Trophoblast cell (in vitro differentiated cells and primary cell): ENCODE measurements at places on chromosomes 4 and X.
A peak's percentile ranks its signal among the peaks of the same experiment; 100 is the strongest.

- no peaks in the 10 kb centered on the region for H3K27me3 ChIP-seq
- H3K27ac ChIP-seq = no peak overlapping the region
- DNase-seq = no peak
- no peaks in the 10 kb centered on the region for H3K4me1 ChIP-seq
- H3K36me3 ChIP-seq = no peaks in the 10 kb centered on the region
Observed at GRCh38 chr4:137448402-137448801, 83.9 kb downstream of the PCDH18 start.

DNA sequence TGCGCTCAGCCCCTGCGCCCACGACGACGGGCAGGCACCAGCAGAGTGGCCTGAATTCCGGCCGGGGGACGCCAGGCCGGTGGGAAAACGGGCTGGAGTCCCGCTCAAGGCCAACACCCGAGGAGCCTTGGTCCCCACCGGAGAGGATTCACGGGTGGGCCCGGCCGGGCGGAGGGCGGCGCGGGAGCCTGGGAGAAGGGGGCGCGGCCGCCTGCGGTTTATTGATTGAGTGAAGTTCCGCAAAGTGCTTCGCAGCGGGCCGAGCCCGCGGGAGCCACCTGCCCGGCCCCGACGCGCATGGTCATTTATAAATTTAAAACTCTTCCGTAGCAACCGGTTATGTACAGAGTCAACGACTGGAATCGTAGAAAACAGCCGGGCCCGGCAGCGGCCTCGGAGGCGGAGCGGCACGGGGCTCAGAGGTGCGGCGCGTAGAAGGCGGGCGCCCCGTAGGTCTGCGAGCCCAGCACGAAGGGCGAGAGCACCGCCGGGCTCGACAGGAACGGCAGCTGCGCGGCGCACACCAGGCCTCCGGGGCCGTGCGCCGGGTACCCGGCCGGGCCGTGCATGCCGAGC is 3.6 kb downstream of the NKX1-1 start:
- no peak overlapping the region for H3K27ac ChIP-seq
- H3K27me3 ChIP-seq = peaks cover 67% of the 10 kb centered on the region
- H3K4me1 ChIP-seq = no peaks in the 10 kb centered on the region
- no peak overlapping the region for H3K4me3 ChIP-seq
- H3K36me3 ChIP-seq = no peaks in the 10 kb centered on the region

GRCh38 chr4:126755506-126755905 is 877.3 kb upstream of the INTU start:
- H3K4me1 ChIP-seq = no peaks in the 10 kb centered on the region
- no peak for DNase-seq

GRCh38 chr4:732911-733630 is 27.4 kb downstream of the PCGF3 start:
- H3K4me3 ChIP-seq = no peak overlapping the region
- no peaks in the 10 kb centered on the region for H3K4me1 ChIP-seq
- no peak overlapping the region for H3K27ac ChIP-seq
- DNase-seq = no peak
- H3K36me3 ChIP-seq = peaks cover 70% of the 10 kb centered on the region
- no peaks in the 10 kb centered on the region for H3K27me3 ChIP-seq

DNA sequence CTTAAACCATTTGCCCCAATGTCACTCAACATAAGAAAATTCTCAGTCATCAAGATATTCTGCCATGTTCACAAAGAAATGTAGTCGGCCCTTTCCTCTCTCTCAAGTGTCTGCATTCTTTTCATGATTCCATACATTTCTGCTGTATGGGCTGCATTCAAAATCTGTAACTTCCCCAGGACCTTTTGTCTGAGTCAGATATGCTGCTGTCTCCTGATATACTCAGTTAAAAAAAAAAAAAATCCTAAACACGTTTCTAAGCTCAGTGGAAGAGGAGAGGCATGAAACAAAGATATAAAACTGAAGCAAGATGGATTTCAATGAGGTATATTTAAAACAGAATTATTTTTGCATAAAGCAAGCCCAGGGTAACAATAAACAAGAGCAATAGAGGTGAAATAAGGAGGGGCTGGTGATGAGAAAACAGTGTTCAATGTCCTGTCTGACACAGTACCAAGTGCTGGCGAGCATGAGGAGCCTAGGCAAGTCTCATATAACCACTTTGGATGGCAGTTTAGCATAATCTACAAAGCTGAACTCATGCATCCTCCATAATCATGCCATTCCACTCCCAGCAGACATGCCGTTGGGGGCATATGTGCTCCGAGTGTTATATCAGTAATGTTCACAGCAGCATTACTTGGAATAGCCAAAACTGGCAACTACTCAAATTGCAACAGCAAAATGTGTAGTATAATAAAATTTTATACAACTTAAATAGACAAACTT is 76.7 kb downstream of the MANBA start:
- H3K36me3 ChIP-seq = peaks cover 2% of the 10 kb centered on the region
- peaks cover 21% of the 10 kb centered on the region for H3K4me1 ChIP-seq
- peak overlapping the region; percentile 98 for H3K27ac ChIP-seq
- no peak overlapping the region for H3K4me3 ChIP-seq

- peak; percentile 53 for DNase-seq
- H3K4me3 ChIP-seq = no peak overlapping the region
- no peaks in the 10 kb centered on the region for H3K4me1 ChIP-seq
- no peak overlapping the region for H3K27ac ChIP-seq
Observed at GRCh38 chr4:37678624-37679023, 7.6 kb downstream of the RELL1 start.
